ENCODE measurements at places on chromosomes 13 and 19. TPM values are rescaled to one million over a fixed set of nuclear protein-coding genes. Genes with fewer than 3 reads are reported as not detected.

DNA sequence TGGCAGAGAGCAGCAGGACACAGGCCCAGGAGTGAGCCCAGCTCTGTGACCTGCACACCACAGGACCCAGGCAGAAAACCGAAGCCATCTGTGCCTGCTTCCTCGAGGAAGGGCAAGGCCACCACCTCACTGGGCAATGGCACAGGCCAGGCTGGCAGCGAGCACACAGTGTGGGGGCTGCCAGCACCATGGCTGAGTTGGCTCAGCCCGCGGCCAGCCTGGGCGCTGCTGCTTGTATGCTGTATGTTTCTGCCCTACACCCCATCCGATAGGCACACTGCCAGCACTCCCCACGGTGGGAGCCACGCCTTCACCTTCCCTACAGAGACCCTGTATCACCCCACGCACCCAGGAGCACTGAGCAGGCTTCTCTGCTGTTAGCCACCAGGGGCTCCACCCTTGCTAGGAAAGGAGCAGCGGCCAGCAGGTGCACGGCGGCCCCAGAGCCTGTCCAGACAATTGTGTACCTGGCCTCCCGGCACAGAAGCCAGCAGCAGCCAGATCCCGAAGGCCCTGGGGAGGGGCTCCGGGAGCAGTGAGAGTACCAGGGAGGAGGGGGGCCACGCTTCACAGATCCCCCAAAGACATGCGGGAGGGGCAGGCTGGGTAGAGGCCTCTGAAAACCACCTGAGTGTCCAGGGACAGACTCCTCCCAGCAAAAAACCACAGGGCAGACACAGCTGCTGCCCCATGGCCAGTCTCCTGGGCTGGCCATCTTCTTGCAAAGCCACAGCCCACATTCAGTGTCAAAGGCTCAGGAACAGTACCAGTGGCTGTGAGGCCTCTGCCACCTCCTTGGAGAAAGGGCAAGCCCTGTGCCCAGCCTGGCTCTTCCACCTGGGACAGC is 56.1 kb downstream of the MLLT1 start:
- no peak for DNase-seq

GRCh38 chr19:33412601-33413425 is 39.3 kb downstream of the CEBPG start:
- DNase-seq: peak; percentile 61

DNA sequence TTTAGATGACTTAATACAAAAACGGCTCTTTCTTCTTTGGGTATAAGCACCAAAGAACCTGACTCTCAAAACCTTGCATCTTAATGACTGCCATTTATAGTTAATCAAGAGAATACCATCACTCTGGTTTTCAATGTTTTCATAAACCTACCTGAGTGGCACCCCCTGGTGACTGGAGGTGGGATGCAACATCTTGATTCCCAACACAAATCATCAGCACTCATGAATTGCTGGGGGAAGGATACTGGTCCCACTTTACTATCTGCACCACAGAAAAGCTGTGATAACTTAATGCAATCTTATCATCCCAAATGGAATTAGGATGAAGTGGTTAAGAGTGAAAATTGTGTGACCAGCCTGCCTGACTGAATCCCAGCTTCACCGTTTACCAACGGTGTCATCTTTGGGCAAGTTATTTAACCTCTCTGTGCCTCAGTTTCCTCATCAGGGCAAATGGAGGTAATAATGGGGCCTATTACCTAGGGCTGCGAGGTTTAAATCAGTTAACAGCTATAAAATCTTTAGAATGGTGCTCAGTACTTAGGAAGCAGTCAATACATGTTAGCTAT is 366.4 kb downstream of the KLF12 start:
- peak; percentile 34 for DNase-seq

GRCh38 chr19:38989066-38989605 is 13.6 kb upstream of the FBXO17 start:
- DNase-seq: no peak

DNA sequence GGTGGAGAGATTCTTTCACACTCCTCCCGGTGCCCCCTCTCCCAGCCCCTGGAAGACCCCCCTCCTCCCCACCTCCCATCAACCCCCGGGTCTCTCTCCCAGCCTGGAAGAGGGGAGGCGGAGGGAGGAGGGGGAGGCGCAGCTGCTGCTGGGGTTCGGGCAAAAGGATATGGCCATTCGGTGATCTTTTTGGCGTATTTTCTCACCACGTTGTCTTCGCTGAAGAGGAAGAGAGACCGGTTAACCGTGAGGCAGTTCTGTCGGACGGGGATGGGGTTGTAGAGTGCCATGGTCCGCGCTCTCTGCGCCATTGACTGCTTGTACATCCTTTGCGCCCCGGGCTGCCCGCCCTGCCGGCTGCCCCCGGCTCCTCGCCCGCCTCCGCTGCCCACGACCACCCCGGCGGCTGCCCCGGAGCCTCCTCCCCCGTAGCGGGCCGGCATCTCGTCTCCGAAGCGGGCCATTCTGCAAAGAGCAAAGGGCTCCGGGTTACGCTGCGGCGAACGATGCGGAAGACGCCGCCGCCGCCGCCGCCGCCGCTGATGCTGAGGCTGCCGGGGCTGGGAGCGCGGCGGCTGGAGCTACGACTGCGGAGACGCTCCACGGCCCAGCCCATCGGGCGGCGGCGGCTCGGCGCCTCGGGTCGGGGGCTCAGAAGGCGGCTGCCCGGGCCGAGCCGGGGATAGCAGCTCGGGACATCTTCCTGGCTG is 363 bp downstream of the CACNA1A start:
- no peak for DNase-seq

DNA sequence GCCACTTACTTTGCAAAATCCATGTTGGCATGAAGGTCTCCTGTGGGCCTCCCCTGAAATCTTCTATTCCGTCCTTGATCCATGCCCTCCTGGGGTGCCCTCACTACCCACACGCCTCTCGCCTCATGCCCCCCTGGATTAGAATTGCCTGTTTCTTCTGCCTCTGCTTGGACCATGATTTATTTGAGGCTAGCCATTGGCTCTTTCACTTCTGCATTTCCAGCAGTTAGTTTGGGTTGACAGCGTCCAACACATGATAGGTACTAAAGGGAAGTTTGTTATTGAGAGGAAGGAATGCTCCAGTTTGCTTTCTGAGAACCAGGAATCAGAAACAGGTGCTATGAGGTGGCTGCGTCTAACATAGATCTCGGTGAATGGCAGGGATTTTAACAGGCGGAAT is 30.5 kb upstream of the TPTE2 start:
- DNase-seq: no peak

GRCh38 chr19:1066748-1067340 is at the start of gene ARHGAP45:
Gene ARHGAP45, plus strand, starts transcription at chr19:1067167. Its CDS starts 239 bp downstream, at chr19:1067406.
- DNase-seq: peak; percentile 89

GRCh38 chr13:94414141-94414540 is 65.3 kb downstream of the DCT start:
- DNase-seq: no peak

GRCh38 chr13:40980461-40980860 is 38.7 kb downstream of the ELF1 start:
- DNase-seq: no peak

GRCh38 chr13:50617134-50617721 is 226.3 kb downstream of the DLEU7 start:
- DNase-seq: no peak

DNA sequence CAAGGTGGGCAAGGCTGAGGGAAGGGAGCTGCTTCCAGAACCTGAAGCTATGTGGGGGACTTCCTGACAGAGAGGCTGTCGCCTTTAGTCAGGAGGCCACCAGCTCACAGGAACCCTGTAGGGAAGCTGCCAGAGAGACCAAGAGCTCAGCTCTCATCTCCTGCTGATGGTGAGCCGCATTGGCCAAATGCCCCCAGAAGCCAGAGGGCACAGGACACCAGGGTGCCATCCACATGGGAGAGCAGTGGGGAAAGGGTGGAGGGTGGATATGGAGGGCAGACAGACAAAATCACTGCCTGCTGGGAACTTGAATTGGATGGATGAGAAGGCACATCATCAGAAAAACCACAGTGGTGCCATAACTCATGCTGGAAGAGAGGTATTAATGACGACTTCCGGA is 36.0 kb downstream of the SERP2 start:
- DNase-seq: no peak

DNA sequence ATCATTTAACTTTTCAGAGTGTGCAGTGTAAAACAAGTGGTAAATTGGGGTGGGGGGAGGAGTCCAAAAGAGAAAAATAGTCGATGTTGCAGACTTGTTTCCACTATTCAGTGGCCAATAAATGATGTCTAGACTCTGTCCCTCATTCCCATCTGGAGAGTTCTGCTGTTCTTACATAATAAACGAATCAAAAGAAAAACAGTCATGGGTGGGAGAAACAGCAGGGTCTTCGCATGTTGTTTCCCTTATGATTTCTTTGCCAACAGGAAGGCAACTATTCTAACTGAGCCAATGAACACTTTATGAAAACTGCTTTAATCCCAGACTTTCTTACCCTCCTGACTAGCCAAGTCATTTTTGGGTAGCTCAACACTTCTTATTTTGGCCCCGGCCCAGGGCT is 615.5 kb downstream of the FGF9 start:
- no peak for DNase-seq

DNA sequence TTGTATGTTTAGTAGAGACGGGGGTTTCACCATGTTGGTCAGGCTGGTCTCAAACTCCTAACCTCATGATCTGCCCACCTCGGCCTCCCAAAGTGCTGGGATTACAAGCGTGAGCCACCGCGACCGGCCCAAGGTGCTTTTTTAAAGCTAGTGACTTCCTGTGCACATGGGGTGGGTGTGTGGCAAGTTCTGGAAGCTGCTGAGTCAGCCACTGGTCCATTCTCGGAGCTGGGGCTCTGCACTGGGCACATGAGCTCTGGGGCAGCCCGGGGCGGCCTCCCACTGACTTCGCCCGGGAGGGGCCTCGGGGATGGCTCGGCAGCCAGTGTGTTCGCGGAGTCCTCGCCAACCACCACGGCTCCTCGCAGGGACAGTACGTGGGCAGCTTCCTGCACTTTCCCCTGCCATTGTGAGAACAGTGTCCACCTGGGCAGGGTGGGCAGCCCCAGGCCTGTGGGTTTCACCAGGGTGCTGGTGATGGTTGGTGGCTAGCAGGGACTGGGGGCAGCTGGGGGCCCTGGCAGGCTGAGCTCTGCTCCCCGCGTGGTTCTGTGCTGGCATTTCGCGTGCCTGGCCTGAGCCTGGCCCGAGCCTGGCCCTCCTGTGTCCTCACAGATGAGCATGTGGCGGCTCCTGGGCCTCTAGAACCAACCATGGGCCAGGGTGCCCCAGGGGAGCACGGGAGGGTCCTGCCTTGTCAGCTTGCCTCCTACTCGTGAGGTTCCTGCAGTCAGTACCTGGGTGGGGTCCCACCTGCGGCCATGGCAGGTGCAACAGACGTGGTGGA is 12.2 kb downstream of the CBARP start:
- no peak for DNase-seq

DNA sequence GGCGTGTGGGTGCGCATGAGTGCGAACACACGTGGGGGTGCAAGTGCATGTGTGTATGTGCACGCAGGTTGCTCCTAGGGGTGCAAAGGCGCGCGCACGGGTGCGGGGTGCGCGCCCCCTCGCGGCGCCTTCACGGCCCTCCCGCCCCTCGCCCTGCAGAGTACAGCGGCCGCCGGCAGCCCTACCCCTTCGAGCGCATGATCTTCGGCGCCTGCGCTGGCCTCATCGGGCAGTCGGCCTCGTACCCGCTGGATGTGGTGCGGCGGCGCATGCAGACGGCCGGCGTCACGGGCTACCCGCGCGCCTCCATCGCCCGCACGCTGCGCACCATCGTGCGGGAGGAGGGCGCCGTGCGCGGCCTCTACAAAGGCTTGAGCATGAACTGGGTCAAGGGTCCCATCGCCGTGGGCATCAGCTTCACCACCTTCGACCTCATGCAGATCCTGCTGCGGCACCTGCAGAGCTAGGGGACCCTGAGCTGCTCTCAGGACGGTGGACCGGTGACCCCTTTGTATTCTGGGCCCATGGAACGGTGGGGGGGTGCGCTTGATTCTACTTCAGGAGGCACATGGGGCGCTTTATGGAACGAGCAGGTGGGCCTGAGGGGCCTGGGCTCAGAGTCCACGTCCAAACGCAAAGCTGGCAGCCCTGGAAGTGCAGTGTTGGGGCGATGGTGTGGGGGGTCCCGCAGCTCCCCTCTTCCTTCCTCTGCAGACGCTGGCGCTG is 27.7 kb downstream of the TMEM161A start:
- DNase-seq: no peak

DNA sequence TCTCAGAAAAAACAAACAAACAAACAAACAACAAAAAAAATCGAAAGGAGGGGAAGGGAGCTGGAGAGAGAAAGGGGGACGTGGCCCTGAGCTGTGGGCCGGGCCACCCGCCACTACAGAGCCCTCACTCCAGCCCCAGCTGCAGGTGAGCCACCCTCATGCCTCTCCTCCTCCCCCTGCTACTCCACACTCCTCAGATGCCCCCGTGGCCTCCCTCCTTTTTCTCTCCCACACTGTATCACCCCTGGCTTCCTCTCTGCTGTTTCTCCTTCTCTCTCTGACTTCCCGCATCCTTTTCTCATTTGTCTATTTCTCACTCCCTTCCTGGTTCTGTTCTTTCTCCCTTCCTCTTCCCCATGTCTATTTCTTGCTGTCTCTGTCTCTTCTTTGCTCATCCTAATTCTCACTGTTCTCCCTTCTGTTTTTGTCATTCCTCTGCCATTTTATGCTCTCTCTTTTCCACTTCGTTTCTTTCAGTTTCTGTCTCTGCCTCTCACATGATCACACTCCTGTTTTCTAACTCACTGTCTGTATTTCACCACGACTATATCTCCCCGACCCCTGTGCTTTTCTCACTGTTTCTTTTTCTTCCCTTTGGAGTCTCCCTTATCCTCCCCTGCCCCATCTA is 2.7 kb downstream of the KLK2 start:
- DNase-seq: no peak

GRCh38 chr13:87093399-87093798 is 577.8 kb upstream of the SLITRK5 start:
- no peak for DNase-seq

- no peak for DNase-seq
These were observed 21.1 kb upstream of the STK24 start for GRCh38 chr13:98598043-98598442.

CEACAM5 gene
- 7,240 TPM for total RNA-seq

MAST3 gene
- total RNA-seq: 34.7 TPM

GFY gene
- total RNA-seq: not detected

OR7C1 gene
- not detected for total RNA-seq

NR2F6 gene
- total RNA-seq: 103 TPM

ZNF442 gene
- total RNA-seq: 2.5 TPM

DENND1C gene
- total RNA-seq: 3.8 TPM

SH2D3A gene
- total RNA-seq: 80.5 TPM

ONECUT3 gene
- not detected for total RNA-seq

RNF225 gene
- total RNA-seq: not detected

PCDH9 gene
- 5.0 TPM for total RNA-seq

Measured in mucosa of descending colon (tissue), 3 donors.